Stimulated activated CD4-positive, alpha-beta T cell treated with anti-CD3 and anti-CD28 coated beads, TNF-alpha, amount 100 ng/mL, for 4 hours (primary cell): ENCODE measurements at places on chromosomes 3 and 15.

- DNase-seq, result no peak
Measured at GRCh38 chr15:72155003-72155621, 36.9 kb downstream of the SENP8 start.

DNA sequence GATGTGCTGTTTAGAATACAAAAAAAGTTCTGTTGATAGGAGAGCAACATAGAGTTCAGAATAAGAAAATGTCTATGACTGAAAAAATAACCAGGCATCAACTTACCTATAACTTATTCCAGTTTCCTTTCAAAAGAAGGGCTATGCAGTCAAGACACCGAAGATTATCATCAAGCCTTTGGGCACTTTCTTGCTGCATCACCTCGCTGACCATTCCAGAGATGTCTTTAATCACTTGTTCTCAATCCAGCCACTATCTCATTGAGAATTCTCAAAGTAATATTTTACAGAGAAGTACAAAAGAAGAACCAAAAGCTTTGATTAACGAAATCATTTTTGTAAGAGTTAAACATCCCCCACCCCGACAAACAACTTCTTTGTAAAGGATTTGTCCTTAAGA is 198.3 kb upstream of the P2RY1 start:
- no peak for DNase-seq

DNA sequence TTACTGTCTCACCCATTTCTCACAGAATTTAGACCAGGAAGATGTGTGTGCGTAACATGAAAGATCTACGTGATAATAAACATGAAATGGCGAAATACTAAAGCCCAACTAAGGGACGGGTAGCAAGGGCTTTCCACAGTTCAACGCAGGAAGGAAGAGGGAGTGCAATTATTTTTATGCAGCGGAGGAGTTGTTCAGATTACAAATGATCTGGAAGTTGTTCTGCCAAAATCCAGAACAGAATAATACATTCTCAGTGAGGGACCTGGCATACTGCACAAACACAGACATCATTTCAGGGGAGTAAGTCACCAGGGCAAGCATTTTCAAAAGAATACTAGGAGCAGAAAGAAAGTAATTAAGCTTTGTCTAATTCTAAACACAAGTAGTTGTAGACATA is 133.6 kb upstream of the RAP2B start:
- no peak for DNase-seq

DNA sequence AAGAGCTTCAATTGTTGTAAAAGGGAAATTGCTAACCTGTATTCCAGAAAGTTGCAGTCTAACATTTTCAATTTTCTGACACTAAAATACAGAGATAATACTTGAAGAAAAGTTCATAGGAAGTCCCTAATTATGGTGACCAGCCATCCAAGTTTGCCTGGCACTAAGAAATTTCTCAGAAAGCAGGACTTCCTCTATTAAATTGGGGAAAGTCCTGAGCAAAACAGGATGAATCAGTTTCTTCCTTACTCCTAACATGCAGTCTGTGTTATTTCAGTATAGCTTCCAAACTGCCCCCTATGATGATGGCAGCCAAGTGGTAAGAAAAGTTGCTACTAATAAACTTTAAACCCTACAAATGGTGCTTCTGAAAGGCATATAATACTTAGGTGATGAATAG is 133.5 kb upstream of the SGO1 start:
- DNase-seq, result no peak

GRCh38 chr15:68285259-68285980 is 7.9 kb downstream of the FEM1B start:
- no peak for DNase-seq

GRCh38 chr3:50608278-50608677 is 3.3 kb downstream of the CISH start:
- no peak for DNase-seq
